ENCODE measurements at places on chromosomes 3 and 15.

- no peak for DNase-seq
These were observed 23.1 kb downstream of the ZBTB38 start for GRCh38 chr3:141391298-141391990.

- DNase-seq, result no peak
These were observed 5.7 kb downstream of the EIF4G1 start for GRCh38 chr3:184320104-184320445.

- DNase-seq, result no peak
These were observed 682.6 kb downstream of the ROBO1 start for GRCh38 chr3:79085171-79085570.

DNA sequence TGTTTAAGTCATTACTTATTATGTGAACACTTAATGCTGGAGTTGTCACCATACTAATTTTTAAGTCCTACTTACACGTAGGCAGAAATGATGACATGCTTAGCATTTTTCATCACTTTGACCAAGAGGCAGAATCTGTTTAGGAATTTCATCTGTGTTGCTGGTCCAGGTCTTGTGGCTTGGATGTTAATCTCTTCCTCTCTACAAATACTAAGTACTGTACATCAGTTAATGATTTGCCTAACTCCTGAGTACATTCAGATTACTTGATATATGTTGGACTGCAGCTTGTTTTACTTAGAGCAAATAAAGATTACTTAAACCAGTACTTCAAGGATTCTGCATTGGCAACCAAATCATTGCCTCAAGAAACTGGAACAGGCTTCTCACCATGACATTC lies 8.6 kb downstream of the SNRK start:
- no peak for DNase-seq

DNA sequence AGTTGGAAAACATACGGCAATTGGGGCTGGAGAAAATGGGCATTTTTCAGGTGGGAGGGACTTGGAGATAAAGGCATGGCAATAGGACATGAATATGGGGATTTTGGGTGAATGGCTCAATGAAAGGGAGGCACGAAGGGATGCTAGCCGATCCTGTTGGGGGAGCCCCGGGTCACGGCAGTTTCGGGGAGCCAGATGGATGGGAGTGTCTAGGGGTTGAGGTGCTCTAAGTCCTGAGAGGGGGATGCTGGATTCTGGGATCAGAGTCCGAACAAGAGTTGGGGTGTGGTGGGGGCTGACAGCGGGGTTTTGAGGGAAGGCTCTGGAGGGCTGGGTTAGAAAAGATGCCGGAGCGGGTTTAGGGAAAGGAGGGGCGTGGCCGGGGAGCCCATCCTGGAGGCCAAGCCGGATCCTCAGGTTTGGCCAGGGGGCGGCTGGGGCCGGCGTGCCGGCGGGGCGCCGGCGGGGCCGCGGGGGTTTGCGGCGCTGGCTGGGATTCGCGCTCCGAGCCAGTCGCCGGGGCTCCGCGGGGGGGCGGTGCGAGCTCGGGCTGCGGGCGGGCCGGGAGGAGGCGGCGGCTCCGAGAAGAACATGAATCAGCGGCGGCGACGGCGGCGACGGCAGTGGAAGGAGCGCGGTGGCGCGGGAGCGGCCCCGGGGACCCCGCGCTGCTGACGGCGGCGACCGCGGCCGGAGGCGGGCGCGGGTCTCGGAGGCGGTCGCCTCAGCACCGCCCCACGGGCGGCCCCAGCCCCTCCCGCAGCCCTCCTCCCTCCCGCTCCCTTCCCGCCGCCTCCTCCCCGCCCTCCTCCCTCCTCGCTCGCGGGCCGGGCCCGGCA lies at the start of gene TYRO3:
TSS of gene TYRO3 (plus strand) at position 813 of the 839 bp plus-strand sequence. CDS start 46 bp downstream, outside the sequence.
- DNase-seq, result peak; percentile 33

DNA sequence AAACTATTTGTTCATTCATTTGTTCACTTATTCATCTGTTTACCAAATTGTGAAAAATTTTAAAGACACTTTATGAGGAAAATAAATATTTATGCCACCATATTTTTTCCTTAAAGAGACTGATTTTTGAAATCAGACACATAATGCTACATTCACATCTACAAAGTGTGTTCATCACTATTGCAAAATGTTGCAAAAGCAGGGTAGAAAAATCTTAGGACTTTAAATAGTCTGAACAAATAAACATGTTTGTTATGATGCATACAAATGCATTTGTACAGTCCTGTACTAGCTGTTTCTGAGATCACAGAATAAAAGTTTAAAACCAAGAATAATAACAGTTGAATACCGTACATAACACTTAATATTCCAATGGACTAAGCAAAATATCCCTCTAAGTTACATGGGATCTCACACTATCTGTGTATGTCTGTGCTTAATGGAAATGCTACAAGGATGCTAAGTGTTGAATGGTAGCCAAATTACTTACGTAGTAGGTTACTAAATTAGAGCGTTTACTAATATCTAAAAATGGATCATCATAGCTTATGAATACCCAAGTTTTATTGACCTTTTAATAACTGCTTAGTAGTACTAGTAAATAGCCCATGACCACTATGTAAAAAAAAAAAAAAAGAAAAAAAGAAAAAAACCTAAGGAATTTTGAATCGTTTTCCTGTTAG lies 25.1 kb downstream of the ATP11B start:
- no peak for DNase-seq

DNA sequence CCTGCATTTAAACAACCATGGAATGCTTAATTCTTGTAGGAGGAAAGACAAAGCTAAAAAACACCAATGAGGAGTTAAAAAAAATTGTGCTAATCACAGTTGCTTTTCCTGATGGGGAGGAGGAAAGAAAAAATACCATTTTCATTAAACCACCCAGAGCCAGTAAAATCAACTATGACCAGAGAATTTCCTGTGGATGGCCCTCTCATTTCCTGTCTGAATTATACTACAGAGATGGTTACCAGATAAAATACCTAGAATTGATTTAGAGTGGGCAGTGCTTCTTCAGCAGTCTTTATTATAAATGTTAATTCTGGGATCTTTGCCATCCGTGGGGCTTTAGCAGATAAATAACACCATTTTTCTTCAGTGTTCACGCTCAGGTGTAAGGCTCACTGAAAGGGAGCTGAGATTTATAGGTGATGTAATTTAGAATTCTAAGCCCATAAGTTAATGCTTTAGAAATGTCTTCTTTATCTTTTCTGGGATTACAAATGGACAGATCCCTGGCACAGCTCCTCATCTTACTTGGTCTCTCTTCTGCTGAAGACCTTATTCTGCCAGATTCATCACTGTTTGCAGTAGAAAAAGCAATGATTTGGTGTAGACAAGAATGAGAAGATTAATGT lies 37.9 kb downstream of the RETNLB start:
- no peak for DNase-seq

DNA sequence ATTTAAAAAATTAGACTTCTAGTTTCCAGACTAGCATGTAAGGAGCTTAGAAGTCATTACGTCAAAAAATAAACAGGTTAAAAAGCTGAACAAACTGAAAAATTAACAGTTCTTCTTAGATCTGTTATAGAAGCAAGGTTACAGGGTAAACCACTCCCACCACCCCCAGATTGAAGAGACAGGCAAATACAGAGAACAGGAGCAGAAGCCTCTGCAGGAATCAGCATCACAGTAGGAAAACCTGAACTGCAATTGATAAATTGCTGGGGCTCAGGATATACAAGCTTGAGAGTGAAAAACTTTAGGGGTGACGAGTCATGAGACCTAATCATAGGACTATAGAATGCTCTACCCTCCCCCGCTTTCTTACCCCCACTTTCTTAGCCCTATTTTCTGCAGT lies 222.3 kb downstream of the UBE2E2 start:
- no peak for DNase-seq

DNA sequence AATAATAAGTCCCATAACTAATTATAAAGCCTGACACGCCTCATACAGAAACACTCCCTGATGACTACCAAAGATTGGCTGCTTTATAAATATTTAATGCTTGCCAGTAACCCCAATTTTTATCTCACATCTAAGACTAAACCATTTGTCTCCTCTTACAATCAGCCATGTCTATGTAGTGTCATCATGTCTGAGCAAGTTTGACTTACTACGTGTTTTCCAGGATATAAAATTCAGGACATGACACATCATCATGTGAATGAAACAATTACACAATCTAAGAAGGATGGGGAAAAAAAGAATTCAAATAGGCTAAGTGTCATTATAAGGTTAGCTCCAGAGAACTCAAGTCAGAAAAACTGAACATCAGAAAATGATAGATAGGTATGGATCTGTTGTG lies 208.7 kb downstream of the MECOM start:
- DNase-seq, result no peak

DNA sequence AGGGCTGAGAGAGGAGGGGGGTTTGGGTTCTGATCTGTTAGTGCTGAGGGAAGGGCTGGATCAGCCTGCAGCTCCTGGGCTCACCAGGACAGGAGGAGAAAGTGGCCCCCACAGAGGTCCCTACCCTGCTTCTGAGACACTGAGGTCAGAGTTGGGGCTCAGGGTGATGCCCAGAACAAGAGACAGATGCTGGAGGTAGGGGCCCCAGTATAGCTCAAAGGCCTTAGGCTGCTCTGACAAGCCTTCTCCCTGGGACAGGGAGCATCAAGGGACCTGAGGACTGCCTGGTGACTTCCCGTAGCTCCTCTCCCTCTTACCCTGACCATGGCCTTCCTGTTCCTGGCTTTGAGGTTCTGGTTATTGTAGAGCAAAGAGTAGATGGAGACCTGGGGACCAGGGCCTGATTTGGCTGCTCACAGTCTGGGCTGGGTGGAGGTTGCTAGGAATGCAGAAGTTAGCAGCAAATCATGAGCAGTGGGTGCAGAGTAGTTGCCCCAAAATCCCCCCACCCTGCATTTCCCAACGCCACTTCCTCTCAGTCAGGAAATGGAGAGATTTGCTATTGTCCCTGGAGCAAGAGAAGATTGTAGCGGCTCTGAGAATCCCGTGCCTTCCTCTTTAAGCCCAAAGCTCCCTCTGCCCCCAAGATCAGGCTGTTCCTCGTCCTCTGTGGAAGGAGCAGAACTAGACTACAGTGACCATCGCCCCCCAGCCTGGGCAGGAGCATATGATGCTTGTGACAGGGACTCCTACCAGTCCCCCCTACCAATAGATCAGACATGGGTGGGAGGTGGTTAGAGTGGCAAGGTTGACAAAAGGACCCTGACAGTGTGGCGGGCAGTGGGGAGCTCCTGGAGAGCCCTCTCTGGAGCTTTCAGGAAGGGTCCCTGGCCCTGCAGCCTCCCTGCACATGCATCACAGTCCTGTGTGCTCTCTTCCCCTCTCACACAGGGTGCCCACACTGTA lies 47.4 kb upstream of the SEC22A start:
- no peak for DNase-seq

DNA sequence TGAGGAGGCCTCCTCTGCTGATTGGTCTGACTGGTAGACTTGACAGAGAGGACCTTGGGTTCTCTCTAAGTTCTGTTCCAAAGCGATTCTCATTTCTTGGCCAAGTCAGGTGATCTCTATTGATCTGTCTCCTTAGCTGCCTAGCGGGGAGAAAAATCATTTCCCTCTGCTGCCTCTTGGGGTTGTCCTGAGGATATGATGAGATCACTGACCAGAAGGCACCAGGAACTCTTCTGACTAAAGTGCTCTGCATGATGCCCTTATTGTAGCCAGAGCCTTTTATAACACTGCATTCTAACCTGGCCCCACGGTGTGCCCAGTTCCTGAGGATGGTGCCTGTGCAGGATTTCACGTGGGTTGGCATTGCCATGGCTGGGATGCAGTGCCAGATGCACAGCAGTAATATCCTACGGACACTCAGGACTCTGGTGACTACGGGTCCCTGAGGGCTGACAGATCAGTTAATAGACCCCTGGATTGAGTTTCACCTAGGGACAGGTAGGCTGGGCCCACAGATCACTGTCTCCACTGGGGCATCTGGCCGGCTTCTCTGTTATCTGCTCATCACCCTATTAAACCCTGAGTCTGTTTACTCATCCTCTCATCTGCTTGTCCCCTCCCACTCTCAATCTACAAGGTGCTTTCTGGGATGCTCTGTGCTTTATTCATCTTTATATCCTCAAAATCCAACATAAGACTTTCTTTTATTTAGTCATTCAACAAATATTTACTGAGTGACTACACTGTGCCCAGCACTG lies 3.9 kb upstream of the HEG1 start:
- DNase-seq, result no peak

- DNase-seq, result no peak
These were observed 70.8 kb downstream of the DNAJC13 start for GRCh38 chr3:132488151-132488550.

DNA sequence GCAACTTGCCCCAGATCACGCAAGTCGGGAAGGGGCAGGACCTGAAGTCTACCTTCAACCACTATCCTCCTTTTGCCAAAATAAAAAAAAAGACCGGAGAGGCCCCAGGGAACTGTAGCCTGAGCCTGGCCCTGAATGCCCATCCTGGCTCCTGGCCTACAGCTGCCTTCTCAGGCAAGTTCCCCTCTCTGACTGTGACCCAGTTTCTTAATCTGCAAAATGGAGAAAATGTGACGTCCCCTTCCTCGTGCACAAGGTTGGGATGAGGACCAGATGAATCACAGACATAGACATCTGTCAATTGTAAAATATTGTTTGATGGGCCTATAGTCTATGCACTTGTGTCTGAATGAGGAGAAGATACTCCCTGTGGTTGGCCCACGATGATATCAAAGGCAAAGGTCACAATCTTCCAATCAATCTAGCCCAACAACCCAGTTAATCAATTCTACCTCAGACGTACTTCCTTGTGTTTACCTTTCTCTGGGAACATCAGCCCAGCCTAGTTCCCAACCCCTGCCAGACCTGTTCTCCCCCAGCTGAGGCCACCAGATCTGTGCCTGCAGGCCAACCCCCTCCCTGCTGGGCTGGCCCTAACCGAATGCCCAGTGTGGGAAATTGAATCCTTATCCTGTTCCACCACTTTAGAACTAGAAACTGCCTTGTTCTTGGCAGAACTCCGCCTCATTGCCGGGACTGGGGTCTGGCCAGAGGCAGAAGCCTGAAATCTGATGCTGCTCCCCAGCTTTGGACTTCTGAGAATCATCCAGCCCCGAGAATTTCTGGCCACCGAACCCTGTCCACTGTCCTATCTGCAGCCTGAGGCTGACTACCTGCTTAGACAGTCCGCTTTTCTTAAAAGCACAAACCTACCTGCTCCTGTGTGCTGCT lies 101.8 kb upstream of the LIPC start:
- no peak for DNase-seq

DNA sequence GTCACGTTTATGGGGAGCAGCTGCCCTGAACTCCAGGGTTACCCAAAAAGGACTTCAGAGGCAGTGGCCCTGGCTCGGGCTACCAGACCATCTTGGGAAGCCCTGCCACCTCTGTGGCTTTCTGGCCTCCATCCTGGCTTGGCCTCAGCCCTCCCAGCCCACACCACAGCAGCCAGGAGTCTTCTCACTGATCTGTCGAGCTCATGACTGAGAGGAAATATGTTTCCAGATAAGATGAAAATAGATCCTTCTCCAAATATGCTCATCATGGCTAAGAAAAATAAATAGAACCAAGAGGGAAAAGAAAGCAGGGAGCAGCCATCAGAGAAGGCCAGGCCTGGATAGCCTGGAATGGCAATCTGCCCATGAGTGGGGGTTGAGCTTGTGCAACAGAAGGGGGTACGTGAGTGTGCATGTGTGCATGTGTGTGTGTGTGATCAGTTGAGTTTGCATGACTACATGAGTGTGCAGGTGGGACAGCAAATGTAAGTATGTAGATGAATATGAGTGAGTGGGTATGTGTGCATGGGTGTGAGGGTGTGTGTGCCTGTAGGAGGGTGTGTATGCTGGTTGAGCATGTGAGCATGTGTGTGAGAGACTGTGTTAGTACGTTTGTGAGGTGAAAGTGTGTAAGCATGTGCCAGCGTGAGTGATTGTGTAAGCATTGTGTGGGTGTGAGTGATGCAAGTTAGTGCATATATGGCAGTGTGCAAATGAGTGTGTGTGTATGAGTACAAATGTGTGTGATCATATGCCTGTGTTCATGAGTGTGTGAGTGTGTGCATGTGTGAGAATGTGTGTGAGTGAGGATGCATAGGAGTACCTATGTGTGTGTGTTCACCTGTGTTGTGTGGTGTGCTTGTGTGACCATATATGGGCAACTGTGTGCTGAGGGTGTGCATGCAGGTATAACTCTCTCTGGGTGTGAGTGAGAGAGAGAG lies 9.9 kb upstream of the RFT1 start:
- no peak for DNase-seq
